ENCODE measurements at places on chromosomes 2 and 18.

GRCh38 chr2:133109772-133110171, 439.8 kb upstream of the LYPD1 start:
- DNase-seq = no peak

DNA sequence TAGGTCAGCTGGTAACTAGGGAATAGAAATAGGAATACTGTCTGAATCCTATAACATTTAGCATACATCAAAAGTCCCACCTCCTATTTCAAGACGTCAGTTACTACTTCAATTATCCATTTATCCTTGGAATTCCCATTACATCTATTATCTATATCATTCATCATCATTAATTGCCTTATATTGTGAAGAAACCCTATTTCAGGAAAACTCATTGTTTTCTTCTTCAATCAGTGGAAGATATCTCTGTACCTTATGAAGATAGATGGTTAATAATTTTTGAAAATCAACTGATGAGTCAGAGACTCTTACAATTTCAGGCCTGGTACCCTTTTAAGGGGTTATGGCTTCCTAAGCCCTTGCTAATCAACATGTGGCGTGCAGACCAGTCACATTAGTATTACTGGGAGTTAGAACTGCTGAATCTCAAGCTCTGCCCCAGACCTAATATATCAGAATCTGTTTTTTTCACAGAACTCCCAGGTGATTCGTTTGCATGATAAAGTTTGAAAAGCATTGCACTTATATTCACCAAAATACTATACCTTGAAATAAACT, 69.3 kb upstream of the PGAP1 start:
- DNase-seq = no peak

DNA sequence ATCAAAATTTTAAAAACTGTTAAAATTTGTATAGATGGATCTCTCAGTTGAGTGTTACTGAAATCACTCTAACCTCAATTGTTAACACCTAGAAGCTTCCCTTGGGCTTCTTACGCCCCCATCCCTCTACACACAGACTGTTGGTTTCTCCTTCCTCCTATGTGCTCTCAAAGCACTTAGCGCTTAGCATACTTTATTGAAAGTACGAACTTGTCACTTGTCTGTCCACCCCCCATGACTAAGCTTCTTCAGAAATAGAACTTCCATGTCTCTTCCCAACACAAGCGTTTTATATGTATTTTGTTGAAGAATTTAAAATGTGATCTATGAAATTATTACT, 441 bp downstream of the MPHOSPH10 start:
- no peak for DNase-seq

GRCh38 chr2:219526320-219527075, 12.2 kb downstream of the ASIC4 start:
- no peak for DNase-seq

GRCh38 chr2:15636972-15637785, 45.5 kb downstream of the DDX1 start:
- DNase-seq = peak; percentile 53

DNA sequence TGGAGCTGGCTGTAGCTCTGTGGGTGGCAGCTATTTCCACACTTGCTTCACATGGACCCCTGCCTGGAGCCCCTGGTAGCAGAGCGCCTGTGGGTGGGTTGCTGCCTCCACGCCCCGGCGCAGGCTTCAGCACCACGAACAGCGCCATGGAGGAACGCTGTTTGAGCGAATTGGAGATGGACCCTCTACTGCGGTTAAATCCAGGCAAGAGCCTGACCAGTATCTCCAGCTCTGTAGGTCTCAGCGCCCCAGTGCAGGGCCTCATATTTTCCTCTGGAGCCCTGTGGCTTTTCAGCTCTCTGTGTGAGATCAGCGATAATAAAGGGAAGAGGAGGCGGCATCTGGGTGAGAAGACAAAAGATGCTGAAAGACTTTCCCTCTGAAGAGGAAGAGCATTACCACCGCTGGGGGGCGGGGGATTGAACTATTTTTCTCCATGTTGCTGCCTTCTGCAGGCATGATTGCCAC, 12.0 kb downstream of the ONECUT2 start:
- DNase-seq = no peak

DNA sequence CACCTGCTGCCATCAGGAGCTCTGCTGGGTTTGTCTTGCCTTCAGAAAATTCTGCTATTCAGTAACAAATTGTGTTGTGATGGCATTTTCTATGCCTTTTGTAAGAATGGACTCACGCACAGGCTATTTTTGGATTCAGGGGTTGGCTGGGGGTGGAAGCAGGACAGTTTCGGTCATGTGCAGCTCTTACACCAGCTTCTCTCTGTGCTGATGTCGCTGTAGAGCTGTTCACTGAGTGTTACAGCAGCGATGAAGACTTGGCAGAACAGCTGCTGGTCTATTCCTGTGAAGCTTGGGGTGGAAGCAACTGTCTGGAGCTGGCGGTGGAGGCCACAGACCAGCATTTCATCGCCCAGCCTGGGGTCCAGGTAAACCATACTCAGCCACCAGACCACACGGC, 49.2 kb downstream of the TRPM8 start:
- DNase-seq = no peak

GRCh38 chr2:74188018-74188601, 9.4 kb upstream of the MOB1A start:
- DNase-seq = no peak

DNA sequence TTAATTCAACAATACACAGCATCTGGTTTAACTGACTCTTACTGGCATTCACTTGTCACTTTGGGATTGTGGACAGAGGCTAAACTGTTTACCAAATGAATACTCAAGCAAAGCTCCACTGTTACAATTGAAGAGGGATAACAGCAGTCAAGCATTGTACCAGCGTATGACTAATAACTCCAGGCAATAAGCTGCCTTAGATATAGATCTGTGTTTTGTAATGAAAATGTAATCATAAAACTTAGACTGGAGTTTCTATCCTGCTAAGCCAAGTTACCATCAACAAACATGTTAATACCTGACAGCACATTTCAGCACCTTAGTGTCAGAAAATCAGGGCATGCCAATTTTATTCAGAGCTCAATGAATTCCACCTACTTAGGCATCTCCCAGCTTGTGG, 889.5 kb downstream of the EPHA4 start:
- no peak for DNase-seq

GRCh38 chr2:130391872-130392670, 36.2 kb downstream of the PTPN18 start:
- no peak for DNase-seq

- no peak for DNase-seq
Observed at GRCh38 chr2:10035633-10036032, 7.7 kb upstream of the KLF11 start.

DNA sequence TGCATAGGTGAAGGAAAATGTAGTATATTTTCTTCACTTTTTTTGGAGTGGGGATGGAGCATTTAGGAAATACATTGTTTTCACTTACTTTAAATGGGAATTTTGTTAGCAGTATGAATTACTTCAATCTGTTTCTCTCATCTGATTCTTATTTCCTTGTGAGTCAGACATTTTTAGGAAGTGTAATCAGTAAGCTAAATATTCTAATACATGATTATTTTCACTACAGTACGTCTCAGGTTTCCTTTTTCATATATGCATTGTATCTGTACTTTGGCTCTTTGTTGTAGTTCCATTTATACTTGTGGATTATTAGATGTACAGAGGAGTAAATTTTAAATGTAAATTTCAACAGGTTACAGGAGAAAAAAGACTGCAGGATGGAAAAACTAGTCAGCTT, 27.9 kb downstream of the GPD2 start:
- no peak for DNase-seq

DNA sequence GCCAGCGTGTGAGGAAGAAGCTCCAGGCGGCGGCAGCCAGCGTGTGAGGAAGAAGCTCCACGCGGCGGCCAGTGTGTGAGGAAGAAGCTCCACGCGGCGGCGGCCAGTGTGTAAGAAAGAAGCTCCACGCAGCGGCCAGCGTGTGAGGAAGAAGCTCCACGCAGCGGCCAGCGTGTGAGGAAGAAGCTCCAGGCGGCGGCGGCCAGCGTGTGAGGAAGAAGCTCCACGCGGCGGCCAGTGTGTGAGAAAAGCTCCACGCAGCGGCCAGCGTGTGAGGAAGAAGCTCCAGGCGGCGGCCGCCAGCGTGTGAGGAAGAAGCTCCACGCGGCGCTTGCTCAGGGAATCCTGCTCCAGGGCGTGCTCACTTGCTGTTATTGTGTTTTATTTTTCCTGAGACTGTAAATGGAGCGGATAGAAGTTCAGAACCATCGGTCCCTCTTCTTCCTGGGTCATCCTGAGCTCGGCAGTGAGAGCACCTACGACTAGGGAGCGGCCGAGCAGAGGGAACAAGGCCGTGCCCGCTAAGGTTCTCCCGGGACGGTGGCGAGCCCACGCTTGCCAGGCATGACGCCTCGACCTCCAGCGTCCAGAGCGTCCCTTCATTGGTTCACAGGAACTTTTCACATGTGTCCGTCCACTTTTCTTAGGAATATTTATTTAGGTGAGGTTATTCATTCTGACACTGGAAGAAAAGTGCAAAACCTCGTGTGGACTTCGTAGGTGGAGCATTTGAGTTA, 94.2 kb downstream of the TMEM18 start:
- no peak for DNase-seq

GRCh38 chr2:42369532-42370229, 8.7 kb upstream of the COX7A2L start:
- no peak for DNase-seq

- no peak for DNase-seq
Observed at GRCh38 chr2:32647180-32647651, 19.4 kb downstream of the TTC27 start.

DNA sequence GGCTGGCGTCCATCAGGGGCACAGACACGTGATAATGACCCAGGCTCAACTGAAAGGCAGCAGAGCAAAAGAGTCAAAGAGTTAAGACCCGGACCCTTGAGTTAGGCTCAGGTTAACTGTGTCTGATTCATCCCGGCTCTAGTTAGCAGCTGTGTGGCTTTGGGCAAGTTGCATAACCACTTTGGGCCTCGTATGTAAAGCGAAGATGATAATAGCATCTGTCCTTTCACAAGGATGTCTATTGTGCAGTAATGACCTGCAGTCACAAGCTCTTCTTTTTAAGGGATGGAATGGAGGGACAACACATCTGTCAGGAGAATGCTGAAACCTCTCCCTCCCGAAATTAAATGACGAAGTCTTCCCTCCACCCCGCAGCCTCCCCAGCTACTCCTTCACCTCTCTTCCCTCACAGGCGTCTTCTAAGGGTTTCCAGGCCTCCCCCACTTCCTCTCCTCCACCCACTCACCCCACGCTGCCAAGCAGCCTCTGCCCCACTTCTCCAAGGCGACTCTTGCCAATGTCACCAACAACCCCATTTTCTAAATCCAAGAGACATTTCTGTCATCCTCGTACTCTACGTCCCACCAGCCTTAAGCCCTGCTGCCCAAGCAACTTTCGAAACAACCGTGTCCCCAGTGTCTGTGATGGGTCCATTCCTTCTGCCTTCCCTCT, 135.1 kb upstream of the ID2 start:
- DNase-seq = no peak

GRCh38 chr2:8627692-8628085, 54.2 kb upstream of the ID2 start:
- DNase-seq = no peak

- DNase-seq = no peak
Observed at GRCh38 chr2:104702031-104702850, 151.7 kb upstream of the POU3F3 start.

DNA sequence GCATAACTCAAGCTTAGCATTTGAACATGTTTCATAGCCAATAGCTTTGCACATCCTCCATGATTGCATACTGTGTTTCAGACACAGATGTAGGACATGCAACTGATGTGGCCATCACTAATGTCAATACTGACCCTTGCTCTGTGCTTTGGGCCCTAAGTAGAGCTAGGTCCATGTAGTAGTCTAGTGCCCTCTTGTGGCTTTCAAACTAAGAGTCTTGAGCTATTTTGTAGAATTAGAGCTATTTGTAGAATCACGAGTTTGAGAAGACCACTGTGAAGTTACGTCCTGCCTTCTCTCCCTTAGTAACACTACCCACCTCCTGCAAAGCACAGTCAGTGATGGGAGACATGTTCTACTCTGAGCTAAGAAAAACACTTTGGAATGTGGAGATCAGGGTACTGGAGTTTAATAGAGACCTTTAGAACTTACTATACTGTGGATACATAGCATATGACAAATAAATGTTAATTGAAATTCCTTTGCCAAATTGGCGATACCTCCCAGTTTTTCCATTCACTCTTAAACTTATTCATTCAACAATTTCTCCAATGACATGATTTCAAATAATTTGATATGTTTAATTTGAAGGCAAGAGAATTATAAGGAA, 306.5 kb upstream of the TNP1 start:
- DNase-seq = no peak

GRCh38 chr2:39696101-39696553, 30.4 kb downstream of the TMEM178A start:
- no peak for DNase-seq

- no peak for DNase-seq
Observed at GRCh38 chr18:43077510-43078308, 37.8 kb downstream of the RIT2 start.

GRCh38 chr2:159076241-159076640, 107.8 kb downstream of the TANC1 start:
- no peak for DNase-seq

- DNase-seq = no peak
Observed at GRCh38 chr2:233764761-233765160, 4.7 kb downstream of the UGT1A1 start.

- no peak for DNase-seq
Observed at GRCh38 chr2:189360861-189361260, 80.4 kb upstream of the WDR75 start.

DNA sequence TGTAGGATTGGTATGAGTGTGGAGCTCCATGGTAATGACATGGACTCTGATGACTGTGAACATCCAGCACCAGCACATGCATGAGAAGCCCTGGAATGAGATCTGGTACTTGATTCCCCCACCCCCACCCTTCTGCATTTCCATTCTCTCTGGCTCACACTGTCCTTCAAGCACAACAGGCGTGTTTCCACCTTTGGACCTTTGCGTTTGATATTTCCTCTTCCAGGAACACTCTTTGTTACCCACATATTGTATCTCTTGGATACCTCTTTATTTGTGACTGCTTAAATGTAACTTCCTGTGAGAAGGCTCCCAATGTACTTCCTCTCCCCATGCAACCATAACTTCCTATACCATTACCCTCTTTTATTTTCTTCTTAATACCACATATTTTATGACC, 263.8 kb downstream of the HNMT start:
- DNase-seq = no peak

- DNase-seq = no peak
Observed at GRCh38 chr2:191220671-191221070, 24.5 kb upstream of the MYO1B start.

GRCh38 chr2:127641846-127642507, 4.0 kb upstream of the GPR17 start:
- peak; percentile 49 for DNase-seq

DNA sequence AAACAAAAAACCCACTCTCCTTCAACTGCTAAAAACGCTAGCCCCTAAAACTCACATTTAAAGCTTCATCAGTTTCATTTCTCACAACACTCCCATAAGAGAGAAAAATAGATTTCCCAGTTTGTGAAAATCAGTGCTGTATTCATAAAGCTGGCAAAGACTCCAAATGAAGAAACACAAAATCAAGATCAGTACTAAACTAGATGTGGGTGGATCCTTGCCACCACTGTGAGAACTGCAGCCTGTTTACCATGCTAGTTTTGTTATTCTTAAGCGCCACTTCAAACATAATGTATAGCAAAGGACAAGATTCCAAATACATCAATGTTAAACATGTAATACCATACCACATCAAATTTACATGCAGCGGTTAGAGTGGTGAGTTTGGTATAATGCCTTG, 104.5 kb upstream of the CCDC150 start:
- DNase-seq = no peak

Measured in CD4-positive, alpha-beta T cell treated with Interleukin-10 for 1 hour (primary cell).